ENCODE measurements at places on chromosomes 4 and X. TPM values are rescaled to one million over a fixed set of nuclear protein-coding genes. Genes with fewer than 3 reads are reported as not detected.

Gene BANK1
- polyA plus RNA-seq = 3.4 TPM

Gene SLC2A9
- 4.8 TPM for polyA plus RNA-seq

Gene SUPT20HL1
- not detected for polyA plus RNA-seq

Gene S100P
- polyA plus RNA-seq = 38.9 TPM

Gene RHOH
- 1.0 TPM for polyA plus RNA-seq

Gene TEX13B
- polyA plus RNA-seq = not detected

Gene SETD7
- polyA plus RNA-seq = 11.6 TPM

Gene LAS1L
- polyA plus RNA-seq = 40.3 TPM

Gene HPGD
- polyA plus RNA-seq = 141 TPM

Gene KLF8
- polyA plus RNA-seq = 6.1 TPM

Gene LPAR4
- 22.7 TPM for polyA plus RNA-seq

Gene MAGEA2B
- not detected for polyA plus RNA-seq

Gene RTL5
- polyA plus RNA-seq = 28.2 TPM

Gene UNC5C
- 38.4 TPM for polyA plus RNA-seq

Gene PAGE2
- polyA plus RNA-seq = not detected

Gene PALLD
- polyA plus RNA-seq = 252 TPM

Gene MAGEB1
- not detected for polyA plus RNA-seq

Gene DCLK2
- 11.5 TPM for polyA plus RNA-seq

Gene HPSE
- 0.90 TPM for polyA plus RNA-seq

Gene ETDB
- polyA plus RNA-seq = not detected

Gene SYTL4
- polyA plus RNA-seq = 22.3 TPM

Gene PDHA2
- not detected for polyA plus RNA-seq

Gene GAR1
- polyA plus RNA-seq = 42.0 TPM

Gene NPY5R
- 4.4 TPM for polyA plus RNA-seq

Gene SATL1
- 0.66 TPM for polyA plus RNA-seq

Gene ARHGAP36
- not detected for polyA plus RNA-seq

Gene POU3F4
- 8.0 TPM for polyA plus RNA-seq

Gene SPANXC
- not detected for polyA plus RNA-seq

Gene TLR10
- polyA plus RNA-seq = 0.98 TPM

Gene FHDC1
- polyA plus RNA-seq = 4.4 TPM

Gene PLXNA3
- polyA plus RNA-seq = 54.1 TPM

Gene DCHS2
- polyA plus RNA-seq = 6.3 TPM

Gene GRPEL1
- 28.0 TPM for polyA plus RNA-seq

Gene GPRIN3
- polyA plus RNA-seq = 6.4 TPM

Gene HSPA4L
- 12.7 TPM for polyA plus RNA-seq

Gene SSX2
- polyA plus RNA-seq = not detected

Gene CLDN22
- polyA plus RNA-seq = 0.32 TPM

Gene GUCY1A1
- polyA plus RNA-seq = 86.4 TPM

Gene ADRA2C
- polyA plus RNA-seq = 8.2 TPM

Gene DCX
- polyA plus RNA-seq = 2.6 TPM

Gene HS6ST2
- polyA plus RNA-seq = 40.2 TPM

Gene ATP6AP2
- 230 TPM for polyA plus RNA-seq

Gene RPL34
- polyA plus RNA-seq = 2,061 TPM

Gene JCHAIN
- polyA plus RNA-seq = 1.5 TPM

Gene FAM149A
- 54.1 TPM for polyA plus RNA-seq

Gene CLNK
- polyA plus RNA-seq = 1.4 TPM

Gene ANTXR2
- polyA plus RNA-seq = 86.5 TPM

Gene KLB
- 0.19 TPM for polyA plus RNA-seq

Gene FGFBP1
- polyA plus RNA-seq = 0.12 TPM

Gene CXCL6
- not detected for polyA plus RNA-seq

Gene OSTC
- polyA plus RNA-seq = 264 TPM

Gene IQCM
- polyA plus RNA-seq = 0.21 TPM

Gene TRIM60
- 0.11 TPM for polyA plus RNA-seq

Gene PLCXD1
- 35.9 TPM for polyA plus RNA-seq

Gene PRDM5
- polyA plus RNA-seq = 14.5 TPM

Gene UGT2B10
- polyA plus RNA-seq = 0.15 TPM

Gene ATP2B3
- 0.32 TPM for polyA plus RNA-seq

Gene SMS
- polyA plus RNA-seq = 140 TPM
